ENCODE measurements at places on chromosomes 12 and 14.
A peak's percentile ranks its signal among the peaks of the same experiment; 100 is the strongest.

- H3K4me1 ChIP-seq, result no peaks in the 10 kb centered on the region
- DNase-seq, result no peak
- H3K36me3 ChIP-seq, result no peaks in the 10 kb centered on the region
These were observed 18.0 kb upstream of the RFX4 start for GRCh38 chr12:106564678-106565329.

DNA sequence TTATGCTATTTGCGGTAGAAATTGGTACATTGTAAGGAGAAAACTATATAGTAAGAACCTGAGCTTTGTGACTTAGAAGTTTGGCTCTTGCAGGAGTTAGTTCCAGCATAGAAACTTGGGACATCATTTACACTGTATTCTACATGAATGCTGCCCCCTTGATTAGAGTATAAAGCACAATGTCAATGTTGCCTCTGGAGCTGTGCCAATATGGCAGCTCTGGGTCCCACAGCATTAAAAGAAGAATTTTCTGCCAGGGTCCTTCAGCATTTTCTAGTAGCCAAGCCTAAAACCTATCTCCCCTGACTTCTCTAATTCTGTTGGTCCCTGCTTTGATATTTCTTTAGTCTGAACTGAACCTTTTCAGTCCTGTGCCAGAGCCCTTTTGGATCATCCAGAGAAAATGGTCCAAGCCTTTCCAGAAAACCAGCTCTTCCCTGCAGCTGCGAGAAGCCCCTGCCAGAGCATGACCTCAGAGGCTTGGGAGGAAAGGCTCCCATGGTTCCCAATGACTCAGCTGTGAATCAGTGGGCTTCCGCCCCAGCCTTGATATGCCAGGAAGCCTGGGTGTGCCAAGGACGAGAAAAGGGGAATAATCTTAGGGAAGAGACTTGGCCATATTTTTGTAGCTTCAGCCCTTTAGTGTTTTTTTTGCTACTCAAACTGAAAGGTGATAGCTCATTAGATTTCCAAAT, 43.2 kb downstream of the PLEKHG7 start:
- H3K36me3 ChIP-seq, result no peaks in the 10 kb centered on the region
- DNase-seq, result peak; percentile 83
- H3K27ac ChIP-seq, result peak overlapping the region; percentile 14
- peaks cover 17% of the 10 kb centered on the region for H3K4me1 ChIP-seq
- no peaks in the 10 kb centered on the region for H3K27me3 ChIP-seq

GRCh38 chr14:97177016-97177415, 379.8 kb downstream of the VRK1 start:
- H3K4me3 ChIP-seq, result no peak overlapping the region
- H3K27me3 ChIP-seq, result no peaks in the 10 kb centered on the region
- H3K27ac ChIP-seq, result no peak overlapping the region
- DNase-seq, result no peak
- no peaks in the 10 kb centered on the region for H3K36me3 ChIP-seq
- H3K4me1 ChIP-seq, result no peaks in the 10 kb centered on the region

GRCh38 chr12:31578632-31579031, 12.3 kb downstream of the DENND5B start:
- H3K4me1 ChIP-seq, result peaks cover 37% of the 10 kb centered on the region
- no peaks in the 10 kb centered on the region for H3K36me3 ChIP-seq
- no peak overlapping the region for H3K27ac ChIP-seq
- H3K27me3 ChIP-seq, result no peaks in the 10 kb centered on the region
- no peak overlapping the region for H3K4me3 ChIP-seq
- DNase-seq, result no peak

- no peaks in the 10 kb centered on the region for H3K4me1 ChIP-seq
- DNase-seq, result no peak
- H3K4me3 ChIP-seq, result no peak overlapping the region
- H3K36me3 ChIP-seq, result no peaks in the 10 kb centered on the region
- H3K27me3 ChIP-seq, result no peaks in the 10 kb centered on the region
- H3K27ac ChIP-seq, result no peak overlapping the region
These were observed 161.2 kb downstream of the TMTC3 start for GRCh38 chr12:88303335-88303734.

DNA sequence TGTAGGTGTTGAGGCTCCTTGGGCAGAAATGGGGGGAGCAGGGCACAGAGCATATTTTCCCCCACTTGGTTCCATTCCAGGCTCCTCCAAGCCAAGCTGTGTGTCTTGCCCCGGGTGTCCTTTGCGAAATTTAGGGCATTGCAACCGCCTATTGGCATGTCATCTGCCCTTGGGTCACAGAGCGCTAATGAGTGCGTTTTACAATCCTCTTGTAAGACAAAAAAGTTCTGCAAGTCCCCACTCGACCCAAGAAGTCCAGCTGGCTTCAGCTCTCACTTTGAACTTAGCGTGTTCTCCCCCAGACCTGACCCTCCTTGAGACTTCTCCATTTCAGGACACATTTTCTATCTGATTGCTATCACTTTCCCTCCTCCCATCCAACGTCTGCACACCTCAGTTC, 6.1 kb upstream of the LRTM2 start:
- H3K36me3 ChIP-seq, result no peaks in the 10 kb centered on the region
- H3K27me3 ChIP-seq, result no peaks in the 10 kb centered on the region
- no peaks in the 10 kb centered on the region for H3K4me1 ChIP-seq
- no peak for DNase-seq
- no peak overlapping the region for H3K27ac ChIP-seq
- no peak overlapping the region for H3K4me3 ChIP-seq

- DNase-seq, result no peak
- no peaks in the 10 kb centered on the region for H3K36me3 ChIP-seq
- no peaks in the 10 kb centered on the region for H3K27me3 ChIP-seq
- H3K4me3 ChIP-seq, result no peak overlapping the region
- H3K4me1 ChIP-seq, result no peaks in the 10 kb centered on the region
- H3K27ac ChIP-seq, result no peak overlapping the region
These were observed 77.0 kb upstream of the GRIP1 start for GRCh38 chr12:66755727-66756395.

DNA sequence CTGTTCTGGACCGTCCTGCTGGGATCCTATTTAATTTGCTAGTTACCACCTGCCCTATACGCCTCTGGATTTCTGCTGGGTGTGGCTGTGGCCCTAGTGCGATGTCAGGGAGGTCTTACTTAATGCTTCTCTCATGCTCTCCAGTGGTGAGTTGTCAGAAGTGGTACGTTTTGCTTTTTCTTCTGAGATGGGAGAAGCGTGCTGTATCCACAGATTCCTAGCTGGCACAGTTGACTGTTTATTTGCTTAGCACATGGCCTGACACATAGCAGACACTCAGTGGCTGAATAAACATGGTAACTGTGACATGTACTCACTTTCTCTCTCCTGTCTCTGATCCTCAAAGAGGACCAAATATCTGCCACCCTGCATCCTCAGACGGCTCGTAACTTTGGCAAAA, 107.3 kb downstream of the CACNA1C start:
- DNase-seq, result no peak
- H3K4me1 ChIP-seq, result peaks cover 45% of the 10 kb centered on the region
- peak overlapping the region; percentile 83 for H3K27ac ChIP-seq

- peak overlapping the region; percentile 97 for H3K27ac ChIP-seq
- H3K4me1 ChIP-seq, result peaks cover 8% of the 10 kb centered on the region
- no peak for DNase-seq
- H3K36me3 ChIP-seq, result no peaks in the 10 kb centered on the region
- H3K4me3 ChIP-seq, result peak overlapping the region; percentile 74
- no peaks in the 10 kb centered on the region for H3K27me3 ChIP-seq
These were observed 645 bp upstream of the KLHDC1 start for GRCh38 chr14:49692193-49692757.

DNA sequence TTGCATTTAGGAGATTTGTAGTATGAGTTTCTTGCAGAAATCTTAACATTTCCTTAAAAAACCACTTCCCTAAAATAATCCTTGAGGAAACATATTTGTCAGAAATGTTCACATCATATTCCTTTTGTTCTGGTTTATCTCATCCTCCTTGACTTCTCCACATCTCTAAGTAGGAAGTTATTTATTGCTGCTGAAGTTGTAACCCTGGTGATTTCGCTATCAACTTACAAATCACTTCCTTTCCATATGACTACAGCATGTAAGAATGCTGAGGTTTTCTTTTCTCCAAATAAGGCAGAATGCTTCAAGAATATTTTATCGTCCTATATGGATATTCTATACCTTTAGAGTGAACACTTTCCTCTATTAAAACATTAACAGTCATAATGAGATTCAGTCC, 751.7 kb downstream of the NRXN3 start:
- H3K27me3 ChIP-seq, result no peaks in the 10 kb centered on the region
- no peak overlapping the region for H3K27ac ChIP-seq
- H3K4me3 ChIP-seq, result no peak overlapping the region
- no peaks in the 10 kb centered on the region for H3K36me3 ChIP-seq

- H3K27me3 ChIP-seq, result no peaks in the 10 kb centered on the region
- no peaks in the 10 kb centered on the region for H3K36me3 ChIP-seq
- no peak overlapping the region for H3K27ac ChIP-seq
- H3K4me3 ChIP-seq, result no peak overlapping the region
These were observed 65.9 kb upstream of the CDKN3 start for GRCh38 chr14:54330876-54331275.

Measured in heart left ventricle (tissue), 16 donors.